ENCODE measurements at places on chromosomes 4 and X. TPM values are rescaled to one million over a fixed set of nuclear protein-coding genes. Genes with fewer than 3 reads are reported as not detected.

DNA sequence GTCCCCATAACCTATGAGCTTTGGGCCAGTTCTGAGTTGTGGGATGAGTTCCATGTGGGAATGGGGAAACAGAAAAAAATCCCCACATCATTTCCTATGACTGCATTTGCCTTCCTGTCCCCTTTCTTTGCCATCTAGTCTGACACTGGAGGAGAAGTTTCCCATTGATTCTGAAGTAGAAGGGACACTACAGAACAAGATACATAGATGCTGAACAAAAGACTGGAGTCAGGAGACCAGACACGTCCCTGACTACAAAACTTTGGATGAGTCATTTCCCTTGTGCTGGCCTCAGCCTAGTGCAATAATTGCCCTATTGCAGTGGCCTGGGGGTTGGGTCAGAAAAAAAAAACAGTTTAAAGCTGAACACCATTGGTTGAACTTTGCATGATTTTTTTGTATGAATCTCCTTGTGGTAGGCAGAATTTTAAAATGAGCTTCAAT lies 22.1 kb downstream of the BEX3 start:
- DNase-seq = no peak

IQCM gene
- not detected for total RNA-seq

DNA sequence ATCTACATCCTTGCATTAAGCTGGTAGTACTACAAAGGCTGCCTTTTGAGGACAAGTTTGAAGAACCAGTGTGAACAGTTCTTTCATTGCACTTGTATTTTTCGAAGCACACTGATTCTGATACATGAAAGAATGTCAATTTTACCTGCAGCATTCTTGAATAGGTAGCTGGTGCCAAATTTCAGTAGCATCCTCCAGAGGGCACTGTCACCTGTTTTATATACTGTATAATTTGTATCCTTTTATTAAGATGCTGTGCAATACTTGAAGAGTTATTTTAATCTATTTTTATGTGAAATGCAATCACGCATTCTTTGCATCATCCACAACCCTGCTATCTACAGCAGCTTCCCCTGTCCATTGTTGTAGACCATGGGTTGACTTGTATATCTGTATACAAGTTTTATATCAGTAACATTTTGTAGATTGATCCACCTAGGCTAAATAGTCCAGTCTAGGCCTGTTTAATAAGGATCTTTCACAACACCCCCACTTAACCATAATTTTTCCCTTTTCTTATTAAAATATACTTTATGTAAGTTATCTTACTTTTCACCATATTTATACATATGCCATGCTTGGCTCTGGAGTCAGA lies 325.7 kb downstream of the PCDH7 start:
- peak; percentile 60 for DNase-seq

C1QTNF7 gene
- total RNA-seq = 5.8 TPM

DNA sequence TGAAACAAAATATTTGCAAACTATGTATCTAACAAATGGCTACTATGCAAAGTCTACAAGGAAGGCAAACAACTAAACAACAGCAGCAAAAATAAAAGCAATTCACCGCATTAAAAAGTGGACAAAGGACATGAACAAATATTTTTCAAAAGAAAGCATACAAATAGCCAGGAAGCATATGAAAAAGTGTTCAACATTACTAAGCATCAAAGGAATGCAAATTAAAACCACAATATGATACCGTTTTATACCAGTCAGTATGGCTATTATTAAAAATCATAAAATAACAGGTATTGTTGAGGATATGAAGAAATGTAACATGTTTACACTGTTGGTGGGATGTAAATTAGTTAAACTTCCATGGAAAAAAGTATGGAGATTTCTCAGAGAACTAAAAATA lies 1106.7 kb downstream of the PDHA2 start:
- DNase-seq = no peak

GRCh38 chr4:138696058-138696457 lies 319.5 kb upstream of the NOCT start:
- DNase-seq = no peak

BBS7 gene
- total RNA-seq = 20.7 TPM

DNA sequence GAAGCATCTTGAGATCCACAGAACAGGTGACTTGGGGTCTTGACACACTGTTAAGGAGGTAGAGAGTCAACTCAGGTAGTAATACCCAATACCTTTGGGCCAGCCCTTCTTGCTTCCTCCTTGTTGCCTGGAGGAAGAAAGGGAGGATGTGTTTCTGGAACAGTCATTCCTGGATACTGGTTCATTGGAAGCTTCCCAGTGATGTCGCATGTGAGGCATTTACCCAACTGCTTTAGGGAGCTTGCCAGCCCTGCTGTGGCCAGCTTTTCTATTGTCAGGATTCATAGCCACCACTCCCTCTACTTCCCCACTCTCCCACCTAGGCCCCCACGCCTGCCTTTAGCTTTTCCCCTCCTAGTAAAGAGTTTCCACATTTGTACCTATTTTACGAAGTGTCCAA lies 310.3 kb upstream of the PRPS2 start:
- no peak for DNase-seq

DNA sequence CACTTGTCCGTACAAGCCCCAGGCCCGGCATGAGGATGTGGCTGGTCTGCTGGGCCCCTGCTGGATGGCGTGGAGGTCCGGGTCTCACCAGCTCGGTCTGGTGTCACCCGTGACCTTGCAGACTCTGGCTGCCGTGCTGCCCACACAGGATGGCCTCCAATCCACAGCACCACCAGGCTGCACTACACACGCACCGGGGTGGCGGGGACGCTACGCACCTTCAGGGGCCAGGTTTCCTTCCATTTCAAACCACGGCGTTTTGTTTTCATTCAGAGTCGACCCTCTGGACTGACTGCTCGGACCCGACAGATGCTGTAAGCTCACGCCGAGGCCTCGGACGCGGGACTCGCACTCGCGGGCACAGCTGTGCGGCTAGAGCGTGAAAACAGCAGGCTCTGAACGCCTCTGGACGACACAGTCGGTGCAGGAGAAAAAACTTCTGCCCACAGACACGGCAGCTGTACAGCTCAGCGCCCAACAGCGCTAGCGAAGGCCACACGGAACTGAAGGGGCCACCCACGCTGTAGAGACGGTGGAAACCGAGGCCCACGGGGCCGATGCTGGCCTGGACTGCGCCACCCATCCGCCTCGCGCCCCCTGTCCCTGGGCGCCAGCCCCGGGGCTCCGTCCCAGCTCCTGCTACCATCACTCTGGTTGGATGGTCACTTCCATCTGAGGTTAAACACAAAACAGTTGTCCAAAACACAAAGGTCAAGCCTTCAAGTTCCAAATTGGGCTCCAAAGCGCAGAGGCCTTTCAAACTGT lies 40.0 kb downstream of the FAM53A start:
- no peak for DNase-seq

GRCh38 chr4:24521544-24521943 lies 62.8 kb downstream of the DHX15 start:
- DNase-seq = no peak

DNA sequence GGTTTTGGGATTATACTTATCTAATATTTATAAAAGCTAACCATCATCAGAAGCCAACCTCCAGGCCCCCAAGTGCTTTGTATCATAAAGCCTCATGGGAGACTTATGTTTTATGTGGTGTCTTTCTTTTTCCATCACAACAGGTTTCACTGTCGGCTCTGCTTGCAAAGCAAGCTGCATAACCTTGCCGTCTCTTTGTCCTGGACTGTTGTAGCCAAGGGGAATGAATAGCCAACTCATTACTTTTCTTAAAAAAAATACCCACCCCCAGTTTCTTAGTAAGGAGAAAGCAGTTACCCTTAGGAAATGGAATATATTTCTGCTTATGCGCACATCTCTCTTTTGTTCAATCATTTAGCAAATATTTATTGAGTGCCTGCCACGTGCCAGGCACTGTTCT lies 40.7 kb downstream of the FAM184B start:
- no peak for DNase-seq

SLC16A2 gene
- not detected for total RNA-seq

ARX gene
- 0.58 TPM for total RNA-seq

ABLIM2 gene
- total RNA-seq = 3.1 TPM

ZNF732 gene
- not detected for total RNA-seq

DNA sequence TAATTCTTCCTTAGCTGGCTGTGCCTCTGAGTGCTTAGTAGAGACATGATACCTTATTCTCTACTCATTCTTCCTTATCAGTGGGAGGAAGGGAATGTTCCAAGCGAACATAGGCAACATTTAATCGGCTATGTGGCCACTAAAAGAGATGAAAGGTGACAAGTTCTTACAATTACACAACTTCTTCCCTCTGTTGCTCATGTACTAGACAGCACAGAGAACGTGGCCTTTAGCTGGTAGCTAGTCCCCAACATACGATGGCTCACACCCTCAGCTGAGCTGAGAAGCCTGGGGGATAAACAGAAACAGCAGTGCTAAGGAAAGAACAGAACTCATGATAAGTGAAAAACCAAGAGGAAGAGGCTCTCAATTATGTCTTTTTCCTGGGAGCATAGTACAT lies 52.2 kb downstream of the APOO start:
- DNase-seq = no peak

RBMX gene
- 68.1 TPM for total RNA-seq

DNA sequence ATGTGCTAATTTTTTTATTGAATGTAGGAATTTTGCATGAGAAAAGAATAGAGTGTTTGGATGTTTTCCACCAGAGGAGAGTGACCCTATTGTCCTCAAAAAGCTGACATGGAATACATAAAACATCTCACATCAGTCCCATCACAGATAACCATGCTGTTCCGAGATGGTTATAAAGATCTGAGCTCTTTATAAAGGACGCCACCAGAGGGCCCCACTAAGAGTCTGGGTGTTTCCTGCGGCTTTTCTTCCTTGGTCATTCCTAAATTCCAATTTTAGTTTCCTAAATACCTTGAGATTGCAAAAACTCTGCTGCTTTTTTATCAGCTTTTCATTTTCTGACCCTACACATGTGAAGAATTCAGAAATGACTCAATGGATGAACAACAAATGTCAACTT lies 504.5 kb upstream of the FRG1 start:
- no peak for DNase-seq

HMX1 gene
- not detected for total RNA-seq

All from stomach (tissue), 19 donors.